Activated CD4-positive, alpha-beta T cell treated with anti-CD3 and anti-CD28 coated beads for 36 hours (primary cell): ENCODE measurements at places on chromosomes 4 and X.
A peak's percentile ranks its signal among the peaks of the same experiment; 100 is the strongest.

DNA sequence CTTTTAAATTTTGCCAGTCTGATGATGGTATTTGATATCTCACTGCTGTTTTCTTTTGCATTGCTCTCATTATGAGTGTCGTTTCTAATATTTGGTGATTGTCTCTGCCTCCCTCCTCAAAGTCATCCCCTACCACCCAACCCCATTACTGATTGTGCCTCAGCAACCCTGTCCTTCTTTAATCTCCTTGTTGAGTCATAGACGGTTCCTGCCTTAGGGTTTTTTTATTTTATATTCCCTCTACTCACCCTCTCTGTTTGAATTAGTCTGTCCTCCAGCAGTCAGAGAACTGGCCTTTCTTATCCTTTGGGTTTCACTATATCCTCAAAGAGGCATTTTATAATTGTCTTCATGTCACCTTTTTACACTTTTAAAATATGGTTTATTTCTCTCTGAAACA lies 409.3 kb upstream of the CPEB2 start:
- H3K4me3 ChIP-seq = no peak overlapping the region
- H3K27ac ChIP-seq = no peak overlapping the region
- H3K4me1 ChIP-seq = no peaks in the 10 kb centered on the region
- no peaks in the 10 kb centered on the region for H3K36me3 ChIP-seq
- peaks cover 5% of the 10 kb centered on the region for H3K27me3 ChIP-seq

DNA sequence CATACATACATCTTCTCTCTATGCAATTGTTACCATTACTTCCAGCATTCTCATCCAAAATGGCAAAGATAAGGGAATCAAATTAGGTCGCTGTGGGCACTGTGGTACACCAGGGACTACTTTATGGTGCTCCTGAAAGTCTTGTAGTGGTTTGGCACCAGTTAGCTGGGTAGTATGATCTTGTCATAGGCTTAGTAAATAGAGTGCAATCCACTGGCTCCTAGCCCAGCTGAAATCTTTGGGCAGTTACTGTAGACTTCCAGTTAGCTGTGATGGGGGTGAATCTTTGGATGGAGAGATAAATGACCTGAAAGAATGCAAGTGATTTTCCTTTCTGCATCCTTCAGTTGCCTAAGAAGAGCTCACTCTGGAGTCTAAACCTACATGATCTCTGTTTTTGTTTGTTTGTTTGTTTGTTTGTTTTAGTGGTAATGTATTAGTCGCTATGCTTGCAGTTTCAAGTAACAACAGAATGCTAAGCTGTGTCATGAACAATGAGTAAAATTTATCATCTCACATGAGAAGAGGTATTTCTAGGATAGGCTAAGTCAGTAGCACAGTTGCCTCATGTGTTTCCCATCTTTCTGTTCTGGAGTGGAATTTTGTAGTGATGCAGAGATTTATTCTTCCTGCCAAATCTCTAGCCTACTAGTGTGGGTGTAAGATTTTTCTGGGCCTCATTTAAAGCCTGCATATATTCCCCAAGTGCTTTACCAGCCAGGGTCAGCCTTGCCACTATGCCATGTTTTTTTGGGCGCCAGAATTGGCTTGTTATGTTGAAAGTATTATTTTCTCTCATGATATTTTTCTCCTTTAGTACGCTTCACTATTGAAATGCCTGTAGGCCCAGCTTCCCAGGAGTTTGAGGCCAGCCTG lies 24.2 kb downstream of the HERC3 start:
- no peak for DNase-seq
- no peak overlapping the region for H3K4me3 ChIP-seq

- no peaks in the 10 kb centered on the region for H3K36me3 ChIP-seq
- no peak overlapping the region for H3K4me3 ChIP-seq
- H3K27ac ChIP-seq = no peak overlapping the region
- DNase-seq = no peak
- peaks cover 1% of the 10 kb centered on the region for H3K4me1 ChIP-seq
- no peaks in the 10 kb centered on the region for H3K27me3 ChIP-seq
Measured at GRCh38 chrX:101062176-101062575, 10.3 kb upstream of the TRMT2B start.

- no peaks in the 10 kb centered on the region for H3K27me3 ChIP-seq
- H3K4me3 ChIP-seq = no peak overlapping the region
- H3K36me3 ChIP-seq = no peaks in the 10 kb centered on the region
- H3K4me1 ChIP-seq = peaks cover 4% of the 10 kb centered on the region
Measured at GRCh38 chr4:148542922-148543623, 100.9 kb upstream of the NR3C2 start.

- H3K27ac ChIP-seq = no peak overlapping the region
- no peaks in the 10 kb centered on the region for H3K4me1 ChIP-seq
- no peak for DNase-seq
- peaks cover 25% of the 10 kb centered on the region for H3K27me3 ChIP-seq
- no peak overlapping the region for H3K4me3 ChIP-seq
Measured at GRCh38 chrX:13939741-13940597, 89.7 kb downstream of the GEMIN8 start.

DNA sequence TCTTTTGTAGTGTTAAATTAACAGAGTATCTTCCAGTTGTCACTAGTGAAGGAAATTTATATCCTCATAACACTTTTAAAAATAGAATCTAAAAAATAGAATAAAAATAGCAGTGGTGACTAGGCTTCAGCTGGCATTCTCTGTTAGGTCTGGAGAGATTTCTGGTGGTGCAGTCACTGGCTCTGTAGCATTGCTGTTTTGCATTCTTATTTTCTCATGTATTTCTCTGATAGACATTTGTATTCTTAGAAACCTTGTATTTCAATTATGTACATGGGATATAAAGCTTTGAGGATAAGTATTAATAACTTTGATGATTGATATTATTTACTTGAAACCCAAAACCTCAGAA lies 87.6 kb downstream of the TMEM131L start:
- no peak overlapping the region for H3K4me3 ChIP-seq
- H3K36me3 ChIP-seq = peaks cover 33% of the 10 kb centered on the region
- peaks cover 49% of the 10 kb centered on the region for H3K4me1 ChIP-seq
- no peak overlapping the region for H3K27ac ChIP-seq

GRCh38 chrX:19581786-19582185 lies 66.5 kb upstream of the MAP3K15 start:
- H3K36me3 ChIP-seq = peaks cover 23% of the 10 kb centered on the region
- H3K27me3 ChIP-seq = no peaks in the 10 kb centered on the region
- no peak overlapping the region for H3K4me3 ChIP-seq
- no peak overlapping the region for H3K27ac ChIP-seq

DNA sequence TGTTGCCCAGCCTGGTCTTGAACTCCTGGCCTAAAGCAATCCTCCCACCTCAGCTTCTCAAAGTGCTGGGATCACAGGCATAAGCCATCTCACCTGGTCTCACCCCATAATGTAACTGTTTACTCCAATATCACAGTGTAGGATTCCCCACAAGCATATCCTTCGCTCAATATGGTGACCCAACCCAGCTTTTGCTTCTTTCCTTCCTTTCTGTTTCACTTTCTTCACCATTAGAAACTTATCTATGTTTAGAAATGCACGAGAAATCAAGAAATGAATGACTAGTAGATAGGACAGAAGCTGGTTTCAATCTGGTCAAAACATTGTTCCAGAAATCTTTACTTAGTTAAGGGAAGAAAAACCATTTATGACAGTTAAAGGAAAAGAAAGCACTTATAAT lies 18.9 kb downstream of the TSPAN5 start:
- no peak for DNase-seq
- no peaks in the 10 kb centered on the region for H3K27me3 ChIP-seq
- peaks cover 2% of the 10 kb centered on the region for H3K36me3 ChIP-seq
- peak overlapping the region; percentile 40 for H3K4me3 ChIP-seq
- peaks cover 49% of the 10 kb centered on the region for H3K4me1 ChIP-seq
- H3K27ac ChIP-seq = peak overlapping the region; percentile 79

- no peaks in the 10 kb centered on the region for H3K4me1 ChIP-seq
- H3K4me3 ChIP-seq = no peak overlapping the region
- no peak for DNase-seq
- H3K36me3 ChIP-seq = peaks cover 13% of the 10 kb centered on the region
Measured at GRCh38 chr4:169439244-169439643, 168.5 kb upstream of the SH3RF1 start.

DNA sequence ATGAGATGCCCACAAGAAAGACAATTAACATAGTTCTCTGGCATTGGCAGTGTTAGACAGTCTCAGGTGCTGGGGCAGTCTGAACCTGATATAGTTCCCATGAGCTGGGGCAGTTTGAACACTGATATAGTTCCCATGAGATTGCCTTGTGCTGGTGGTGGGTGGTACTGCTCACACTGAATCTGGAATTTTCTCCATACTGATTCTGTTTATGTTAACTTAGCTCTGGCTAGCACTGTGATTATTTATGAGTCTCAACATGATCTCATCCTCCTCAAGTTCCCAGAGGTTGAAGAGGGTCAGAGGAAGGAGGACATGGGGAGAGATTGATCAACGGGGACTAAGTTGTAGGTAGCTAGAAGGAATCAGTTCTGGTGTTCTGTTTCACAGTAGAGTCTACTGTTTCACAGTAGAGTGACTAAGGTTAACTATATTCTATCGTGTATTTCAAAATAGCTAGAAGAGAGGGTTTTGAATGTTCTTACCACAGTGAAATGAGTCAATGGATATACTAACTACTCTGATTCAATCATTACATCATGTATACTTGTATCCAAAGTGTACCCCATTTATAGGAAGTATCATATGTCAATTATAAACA lies 379.9 kb downstream of the ADAM29 start:
- no peak overlapping the region for H3K4me3 ChIP-seq
- H3K27ac ChIP-seq = no peak overlapping the region
- no peak for DNase-seq
- H3K36me3 ChIP-seq = no peaks in the 10 kb centered on the region
- no peaks in the 10 kb centered on the region for H3K27me3 ChIP-seq

- no peaks in the 10 kb centered on the region for H3K4me1 ChIP-seq
- H3K4me3 ChIP-seq = no peak overlapping the region
Measured at GRCh38 chr4:68287704-68288392, 42.4 kb upstream of the TMPRSS11B start.

DNA sequence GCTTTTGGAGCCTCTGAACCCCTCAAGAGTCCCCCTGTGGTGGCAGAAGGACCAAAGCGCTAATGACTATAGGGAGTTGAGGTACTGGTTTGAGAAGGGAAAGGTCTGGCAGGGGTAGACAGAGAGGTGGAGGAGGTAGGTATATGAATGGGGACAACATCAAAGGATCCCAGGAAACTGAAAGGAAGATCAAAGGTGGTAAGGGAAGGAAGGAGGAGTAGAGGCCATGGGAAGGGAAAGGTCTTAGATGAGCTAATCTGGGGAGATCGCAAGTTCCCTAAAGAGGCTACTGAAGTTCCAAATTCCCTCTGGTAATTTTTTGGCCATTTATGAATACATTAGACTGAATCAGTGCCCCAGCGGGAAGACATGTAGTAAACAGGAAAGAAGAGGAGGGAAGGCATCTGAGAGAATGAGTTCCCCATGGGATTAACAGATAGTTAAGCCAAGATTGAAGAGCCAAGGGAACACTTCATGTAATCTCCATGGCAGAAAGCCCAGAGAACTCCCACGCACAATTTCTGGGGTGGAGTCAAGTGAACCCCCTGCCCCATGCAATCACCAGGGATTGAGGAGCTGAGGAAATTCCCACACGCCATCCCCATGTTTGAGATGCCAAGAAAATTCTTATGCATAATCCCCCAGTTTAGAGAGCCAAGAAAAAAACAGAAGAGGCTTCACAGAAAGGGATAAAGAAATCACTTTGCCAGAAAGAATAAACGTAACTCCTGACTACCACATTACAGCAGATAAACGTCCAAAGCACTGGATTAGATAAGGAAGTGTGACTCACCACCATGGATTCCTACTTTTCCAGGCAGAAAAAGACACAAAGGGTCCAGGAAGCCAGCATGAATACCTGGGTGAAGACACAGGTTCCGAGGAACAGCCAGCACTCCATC lies 25.8 kb downstream of the ZNF630 start:
- H3K4me1 ChIP-seq = no peaks in the 10 kb centered on the region
- H3K4me3 ChIP-seq = no peak overlapping the region
- H3K36me3 ChIP-seq = no peaks in the 10 kb centered on the region
- H3K27ac ChIP-seq = no peak overlapping the region

- peaks cover 4% of the 10 kb centered on the region for H3K36me3 ChIP-seq
- peaks cover 4% of the 10 kb centered on the region for H3K27me3 ChIP-seq
- H3K4me1 ChIP-seq = peaks cover 5% of the 10 kb centered on the region
- no peak overlapping the region for H3K4me3 ChIP-seq
Measured at GRCh38 chrX:21656587-21657317, 1.4 kb downstream of the KLHL34 start.

DNA sequence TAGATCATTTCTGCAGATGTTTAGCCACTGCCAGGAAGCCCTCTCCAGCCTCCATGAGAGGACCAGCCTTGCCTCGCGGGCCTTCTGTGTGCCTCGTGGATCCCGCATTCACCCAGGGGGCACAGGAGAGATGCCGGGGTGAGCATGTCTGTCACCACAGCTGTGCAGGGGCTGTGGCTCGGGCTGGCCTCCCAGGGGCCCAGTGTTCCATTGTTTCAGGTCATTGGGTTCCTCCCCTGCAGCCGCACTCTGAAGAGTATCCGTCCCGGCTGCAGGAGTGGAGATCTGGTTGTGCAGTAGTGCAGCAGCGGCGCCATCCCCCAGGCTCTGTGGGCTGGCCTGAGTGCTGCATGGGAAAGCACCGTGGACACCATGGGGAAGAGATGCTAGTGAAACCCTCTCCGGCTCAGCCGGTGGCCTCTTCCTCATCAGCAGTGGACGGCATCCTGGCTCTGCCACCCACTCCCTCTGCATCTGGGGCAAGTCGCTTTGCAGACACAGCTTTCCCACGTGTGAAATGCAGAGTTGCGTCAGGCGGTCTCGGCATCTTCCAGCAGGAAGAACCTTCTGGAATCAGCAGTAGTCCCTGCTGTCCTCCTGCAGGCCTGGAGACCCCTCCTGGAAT lies 29.1 kb downstream of the TBC1D14 start:
- peaks cover 16% of the 10 kb centered on the region for H3K36me3 ChIP-seq
- peaks cover 77% of the 10 kb centered on the region for H3K4me1 ChIP-seq
- H3K4me3 ChIP-seq = no peak overlapping the region
- H3K27ac ChIP-seq = no peak overlapping the region
